ENCODE measurements at places on chromosomes 6 and 20.
A peak's percentile ranks its signal among the peaks of the same experiment; 100 is the strongest.

- DNase-seq = peak; percentile 12
Observed at GRCh38 chr6:32196682-32197616, 4.5 kb upstream of the GPSM3 start.

DNA sequence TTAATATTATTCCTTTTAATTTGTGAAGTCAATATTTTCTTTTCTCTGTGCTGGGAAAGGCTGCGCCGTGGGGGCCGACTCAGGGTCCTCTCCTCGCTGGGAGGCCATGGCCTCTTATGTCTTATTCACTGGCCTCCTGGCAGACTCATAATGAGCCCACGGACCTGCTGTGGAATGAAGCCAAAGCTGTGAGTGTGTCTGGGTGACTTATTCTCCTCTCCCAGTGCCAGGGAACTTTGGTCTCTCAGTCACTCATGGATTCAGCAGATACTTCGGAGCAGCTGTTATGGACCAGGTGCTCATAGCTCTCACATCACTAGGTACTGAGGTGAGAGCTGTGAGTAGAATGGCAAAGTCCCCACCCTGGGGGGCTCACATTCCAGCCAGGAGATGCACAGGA, 297.6 kb downstream of the CDH26 start:
- peak; percentile 29 for DNase-seq

GRCh38 chr20:50729901-50730764, 1.2 kb upstream of the PARD6B start:
- DNase-seq = peak; percentile 28

DNA sequence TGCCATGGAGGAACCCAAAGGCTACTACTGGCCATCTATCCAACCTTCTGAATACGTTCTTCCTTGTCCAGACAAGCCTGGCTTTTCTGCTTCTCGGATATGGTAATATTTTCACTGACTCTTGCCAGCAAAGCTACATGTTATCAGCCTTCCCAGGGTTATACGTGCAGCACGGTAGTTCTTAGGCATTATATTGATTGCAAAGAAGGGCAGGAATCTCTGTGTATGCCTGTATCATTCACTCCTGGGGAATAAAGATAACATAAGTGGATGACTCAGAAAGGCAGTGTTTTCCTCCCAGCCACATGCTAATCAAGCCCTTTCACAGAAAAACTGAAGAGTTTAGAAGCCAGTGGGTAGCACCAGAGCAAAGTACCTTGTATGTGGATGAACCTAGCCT, 98.7 kb downstream of the ADGRG6 start:
- DNase-seq = peak; percentile 52

GRCh38 chr6:156963712-156964700, 186.8 kb downstream of the ARID1B start:
- DNase-seq = peak; percentile 70

GRCh38 chr20:39853050-39853449, 836.0 kb downstream of the MAFB start:
- DNase-seq = no peak

DNA sequence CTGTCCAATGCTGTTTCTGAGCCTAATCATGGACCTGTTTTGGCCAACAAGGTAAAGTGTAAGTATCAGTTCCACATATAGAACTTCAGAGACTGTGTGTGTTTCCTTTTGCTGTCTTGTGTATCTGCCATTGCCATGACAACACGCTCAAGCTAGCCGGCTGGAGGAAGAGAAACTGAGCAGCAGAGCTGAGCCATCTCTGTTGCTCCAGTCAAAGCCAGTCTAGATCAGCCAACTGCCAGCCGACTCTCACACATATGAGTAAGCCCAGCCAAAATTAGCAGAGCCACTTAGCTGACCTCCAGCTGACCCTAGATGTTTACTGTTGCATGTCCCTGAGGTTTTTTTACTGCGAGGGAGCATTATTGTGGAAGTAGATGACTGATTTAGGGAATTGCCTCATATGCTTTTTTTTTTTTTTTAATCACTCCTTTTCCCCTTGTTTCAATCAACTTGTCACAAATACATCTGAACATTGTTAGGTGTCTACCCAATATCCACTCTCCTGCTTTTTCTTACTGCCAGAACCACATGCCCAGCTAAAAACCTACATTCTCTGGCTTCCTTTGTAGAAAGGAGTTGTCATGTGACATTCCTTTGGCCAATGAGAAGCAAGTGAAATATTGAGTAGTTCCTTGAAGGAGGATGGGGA, 304.3 kb upstream of the SUPT3H start:
- no peak for DNase-seq

- DNase-seq = no peak
Observed at GRCh38 chr20:22475662-22476061, 108.7 kb downstream of the FOXA2 start.

DNA sequence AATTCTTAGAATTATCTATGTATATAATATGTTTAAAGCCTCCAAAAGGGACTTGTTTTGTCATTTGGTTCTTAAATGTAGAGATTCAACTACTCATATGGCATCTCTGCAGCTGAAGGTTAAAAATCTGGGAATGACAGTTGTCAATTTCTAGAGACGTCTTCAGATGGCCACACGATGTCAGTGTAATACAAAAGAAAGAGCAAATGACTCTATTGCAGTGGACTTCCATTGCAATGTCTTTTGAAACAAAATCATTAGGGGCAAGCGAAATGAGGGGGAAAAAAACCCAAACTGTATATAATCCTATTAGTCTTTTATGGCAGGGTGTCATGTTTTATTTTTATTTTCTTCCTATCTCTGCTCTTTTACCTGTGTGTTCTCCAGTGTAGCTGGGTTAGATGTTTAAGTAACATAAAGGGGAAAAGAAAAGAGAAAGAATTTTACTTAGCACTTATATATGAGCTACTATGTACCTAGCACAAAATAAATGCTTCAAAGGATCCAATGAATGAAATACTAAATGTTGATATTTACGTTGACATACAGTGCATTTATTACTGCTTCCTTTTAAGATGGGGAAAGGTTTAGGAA, 26.2 kb downstream of the CCN2 start:
- DNase-seq = peak; percentile 76

GRCh38 chr20:64053841-64054661, 4.6 kb upstream of the SOX18 start:
- peak; percentile 67 for DNase-seq

GRCh38 chr6:10478187-10479040, 42.7 kb upstream of the GCNT2 start:
- peak; percentile 65 for DNase-seq

DNA sequence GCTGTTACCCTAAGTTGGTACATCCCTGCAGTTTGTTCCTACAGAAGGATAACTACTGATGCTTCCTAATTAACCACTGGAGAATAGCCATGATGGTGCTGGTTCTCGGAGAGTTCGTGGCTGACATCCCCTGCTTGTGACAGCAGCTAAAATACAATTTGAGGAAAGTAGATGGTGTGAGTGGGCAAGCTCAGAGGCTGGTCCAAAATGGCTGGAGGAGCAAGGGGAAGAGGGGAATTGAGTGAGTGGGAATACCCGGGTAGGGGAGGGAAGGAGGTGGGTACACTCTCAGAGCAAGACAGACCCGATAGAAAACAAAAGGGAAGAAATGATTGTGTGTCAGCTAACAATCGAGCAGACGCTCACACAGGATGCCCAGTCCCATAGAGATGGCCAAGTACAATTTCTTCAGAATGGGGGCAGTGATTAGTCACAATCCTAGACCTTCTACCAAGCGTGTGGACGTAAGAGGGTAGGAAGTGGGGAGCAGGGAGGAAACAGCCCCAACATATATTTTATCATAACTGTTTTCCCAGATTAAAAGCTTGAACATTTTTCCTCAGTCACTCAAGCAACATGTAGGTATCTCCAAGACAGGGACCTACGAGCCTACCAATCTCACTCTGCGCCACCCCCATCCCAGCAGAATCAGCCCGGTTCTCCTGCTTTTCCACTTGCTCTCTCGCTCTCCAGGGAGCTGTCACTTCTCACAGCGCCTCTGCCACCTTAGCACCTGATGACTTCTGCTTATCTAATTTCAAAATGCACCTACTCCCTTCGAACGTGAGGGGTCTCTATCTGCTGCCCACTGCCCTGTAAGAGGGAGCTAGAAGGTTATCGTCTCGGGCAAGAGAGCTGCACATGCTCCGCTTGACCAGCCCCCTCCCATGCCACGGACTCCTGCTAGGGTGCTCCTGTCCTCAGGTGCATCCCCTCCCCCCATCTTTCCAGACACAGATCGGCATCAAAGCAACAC, 26.2 kb downstream of the RIPOR2 start:
- no peak for DNase-seq

GRCh38 chr6:90304308-90304707, 7.7 kb upstream of the BACH2 start:
- DNase-seq = no peak

DNA sequence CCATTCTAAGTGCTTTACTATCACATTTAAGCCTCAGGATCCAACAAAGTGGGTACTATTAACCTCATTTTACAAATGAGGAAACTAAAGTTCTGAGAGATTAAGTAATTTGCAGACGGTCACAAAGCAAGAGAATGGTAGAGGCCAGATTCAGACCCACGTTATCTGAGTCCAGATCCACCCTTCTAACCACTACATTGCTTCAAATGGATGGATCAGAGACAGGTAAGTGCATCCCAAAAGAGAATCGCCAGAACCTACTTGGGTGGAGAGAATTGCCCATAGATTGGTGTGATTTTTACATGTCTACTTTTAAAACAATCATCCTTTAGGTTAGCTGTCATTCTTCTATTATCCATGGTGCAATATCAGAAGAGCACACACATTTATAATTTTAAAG, 7.1 kb downstream of the MAN1A1 start:
- DNase-seq = no peak

DNA sequence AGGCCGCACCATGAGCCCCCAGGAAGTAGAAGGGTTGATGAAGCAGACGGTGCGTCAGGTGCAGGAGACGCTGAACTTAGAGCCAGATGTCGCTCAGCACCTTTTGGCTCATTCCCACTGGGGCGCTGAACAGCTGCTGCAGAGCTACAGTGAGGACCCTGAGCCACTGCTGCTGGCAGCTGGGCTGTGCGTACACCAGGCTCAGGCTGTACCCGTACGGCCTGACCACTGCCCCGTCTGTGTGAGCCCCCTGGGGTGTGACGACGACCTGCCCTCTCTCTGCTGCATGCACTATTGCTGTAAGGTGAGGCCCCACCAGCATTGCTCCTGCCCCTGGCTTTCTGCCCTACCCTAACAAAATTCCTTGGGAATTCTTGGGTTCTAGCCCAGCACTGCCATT, 13.1 kb downstream of the DNPH1 start:
- DNase-seq = no peak

DNA sequence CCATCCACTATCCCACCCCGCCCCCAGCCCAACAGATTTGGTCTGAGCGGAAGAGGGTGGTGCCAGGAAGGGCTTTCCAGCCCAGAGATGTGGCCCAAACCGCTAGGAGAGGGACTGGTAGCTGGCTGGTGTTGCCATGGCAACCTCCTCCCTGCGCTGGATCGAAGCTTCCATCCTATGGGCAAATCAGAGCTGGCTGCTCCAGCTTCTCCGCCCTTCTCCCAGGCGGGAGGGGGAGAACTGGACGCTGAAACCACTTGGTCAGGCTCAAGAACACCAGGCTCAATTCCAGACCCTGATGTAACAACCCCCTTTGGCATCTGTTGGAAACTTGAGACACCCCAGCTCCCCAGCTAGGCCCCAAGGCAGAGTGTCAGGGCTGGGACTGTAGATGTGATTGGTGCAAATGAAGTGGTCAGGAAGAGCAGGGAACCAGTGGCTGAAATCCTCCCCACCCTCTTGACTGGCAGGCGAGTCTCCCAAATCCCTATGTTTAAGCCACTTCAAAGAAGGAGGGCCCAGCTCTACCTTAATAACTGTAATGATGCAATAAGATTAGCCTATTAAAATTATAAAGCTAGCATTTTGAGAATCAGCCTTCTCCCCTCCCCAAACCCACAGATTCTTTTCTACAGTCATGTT, 4.2 kb downstream of the RIMS4 start:
- peak; percentile 94 for DNase-seq

DNA sequence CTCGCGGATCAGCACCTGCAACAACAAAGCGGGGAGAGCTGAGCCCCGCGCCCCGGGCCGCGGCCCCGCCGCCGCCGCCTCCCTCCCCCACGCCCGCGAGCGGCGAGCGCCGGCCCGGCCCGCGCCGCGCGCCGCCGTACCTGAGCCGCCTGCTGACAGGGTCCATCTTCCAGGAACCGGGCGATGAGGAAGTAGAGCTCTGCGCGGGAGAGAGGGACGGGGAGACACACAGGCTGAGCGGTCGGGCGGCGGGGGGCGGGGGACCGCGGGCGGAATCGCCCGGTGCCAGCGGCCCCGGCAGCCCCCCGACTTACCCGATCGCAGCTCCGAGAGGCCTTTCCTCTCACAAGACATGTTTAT, 359 bp downstream of the PHIP start:
- DNase-seq = no peak

- DNase-seq = no peak
Observed at GRCh38 chr20:56542489-56543030, 9.5 kb downstream of the FAM209B start.

DNA sequence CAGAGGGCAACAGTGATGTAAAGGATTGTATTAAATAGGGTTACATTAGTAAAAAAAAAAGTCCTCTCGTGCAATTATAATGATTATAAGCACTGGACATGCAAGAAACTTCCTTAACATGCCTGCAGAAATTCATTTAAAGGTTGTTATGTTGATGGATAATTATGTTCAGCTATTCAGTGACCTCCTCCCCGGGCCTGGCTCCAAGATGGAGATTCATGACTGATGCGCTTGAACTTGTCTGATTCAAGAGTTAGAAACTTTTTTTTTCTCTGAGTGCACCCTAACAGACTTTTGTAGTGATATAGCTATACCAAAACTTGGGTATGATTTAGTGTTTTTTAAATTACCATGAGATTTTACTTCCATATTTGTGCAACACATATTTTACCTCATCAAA, 1170.0 kb upstream of the CITED2 start:
- no peak for DNase-seq

DNA sequence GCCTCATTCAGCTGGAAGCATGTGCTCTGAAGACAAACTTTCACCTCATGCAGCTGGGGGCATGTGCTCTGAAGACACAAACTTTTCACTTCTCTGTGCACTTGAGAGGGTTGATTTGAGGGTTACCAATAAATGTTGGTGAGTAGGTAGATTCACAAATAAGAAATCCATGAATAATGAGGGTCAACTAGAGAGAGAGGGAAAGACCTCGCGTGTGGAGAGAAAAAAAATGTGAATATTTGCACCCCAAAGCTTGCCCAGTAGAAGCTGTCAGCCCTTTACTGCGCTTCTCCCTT, 43.4 kb downstream of the PSMB1 start:
- no peak for DNase-seq

DNA sequence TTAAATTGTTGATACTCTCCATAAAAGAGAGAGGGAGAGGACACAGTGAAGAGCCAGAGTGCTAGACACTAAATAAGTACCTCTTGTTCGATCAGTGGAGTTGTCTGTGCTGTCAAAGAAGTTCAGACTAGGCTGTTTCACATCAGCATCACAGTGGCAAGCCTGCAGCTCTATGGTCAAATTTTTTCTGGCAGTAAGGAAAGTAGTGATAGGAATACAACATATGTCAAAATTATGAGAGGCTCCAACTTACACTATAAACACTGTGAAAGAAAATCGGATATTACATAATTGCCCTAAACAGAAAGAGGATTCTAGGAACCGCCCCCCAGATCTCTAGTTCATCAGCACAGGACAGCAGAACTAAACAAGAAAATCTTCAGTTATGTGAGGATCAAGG, 23.1 kb downstream of the DNAH8 start:
- DNase-seq = no peak
